Aortic smooth muscle cell (primary cell): ENCODE measurements at places on chromosomes 13 and 19. TPM values are rescaled to one million over a fixed set of nuclear protein-coding genes. Genes with fewer than 3 reads are reported as not detected.

The CDX2 gene
- total RNA-seq, result not detected in 2 replicates

The CADM4 gene
- total RNA-seq, result 0.68 and 1.1 TPM in 2 replicates

The CGB7 gene
- total RNA-seq, result not detected in 2 replicates

The CDC34 gene
- 63.0 and 74.1 TPM in 2 replicates for total RNA-seq

The GAPDHS gene
- not detected in 2 replicates for total RNA-seq

The ZNF534 gene
- total RNA-seq, result 0.25 TPM in 1 of 2 replicates, not detected in the other

The STAP2 gene
- 1.7 and 2.1 TPM in 2 replicates for total RNA-seq

The HSH2D gene
- total RNA-seq, result not detected in 2 replicates

The KLK15 gene
- total RNA-seq, result not detected in 2 replicates

The LAMP1 gene
- 198 and 206 TPM in 2 replicates for total RNA-seq

The ATP7B gene
- 1.3 and 1.9 TPM in 2 replicates for total RNA-seq

The MBD3L3 gene
- not detected in 2 replicates for total RNA-seq

The RASIP1 gene
- total RNA-seq, result 1.1 and 2.1 TPM in 2 replicates

The VN1R2 gene
- total RNA-seq, result not detected in 2 replicates

The WDR62 gene
- total RNA-seq, result 3.2 and 6.2 TPM in 2 replicates

The ADPRHL1 gene
- 0.37 and 0.53 TPM in 2 replicates for total RNA-seq

The PTGIR gene
- total RNA-seq, result 61.6 and 62.9 TPM in 2 replicates

The FXYD5 gene
- 35.1 and 39.1 TPM in 2 replicates for total RNA-seq

The CRX gene
- total RNA-seq, result not detected in 2 replicates

The KCNC3 gene
- total RNA-seq, result under 0.01 TPM in 2 replicates

The TJP3 gene
- total RNA-seq, result not detected in 2 replicates

The IGFL1 gene
- total RNA-seq, result not detected in 2 replicates

The TYROBP gene
- total RNA-seq, result not detected in 2 replicates

The LILRA5 gene
- not detected in 2 replicates for total RNA-seq

The ELSPBP1 gene
- total RNA-seq, result not detected in 2 replicates

The PDE4A gene
- 2.4 and 3.5 TPM in 2 replicates for total RNA-seq

The KIR2DL3 gene
- not detected in 2 replicates for total RNA-seq

The ZNF177 gene
- 1.5 and 1.9 TPM in 2 replicates for total RNA-seq

The ARHGAP35 gene
- total RNA-seq, result 35.8 and 40.2 TPM in 2 replicates

The SSC5D gene
- total RNA-seq, result 12.8 and 30.4 TPM in 2 replicates

The USHBP1 gene
- total RNA-seq, result 0.13 and 0.25 TPM in 2 replicates

The ATP1A3 gene
- under 0.01 and 0.25 TPM in 2 replicates for total RNA-seq

The MCEMP1 gene
- not detected in 2 replicates for total RNA-seq

The KIR3DL2 gene
- not detected in 2 replicates for total RNA-seq

The CLPTM1 gene
- total RNA-seq, result 37.8 and 38.0 TPM in 2 replicates

The A1BG gene
- total RNA-seq, result 3.6 and 7.1 TPM in 2 replicates

The CLIP3 gene
- total RNA-seq, result 3.4 and 11.8 TPM in 2 replicates

The ALKBH6 gene
- 13.9 and 18.8 TPM in 2 replicates for total RNA-seq

The CYP2A6 gene
- total RNA-seq, result not detected in 2 replicates

The ICAM3 gene
- 15.2 and 21.5 TPM in 2 replicates for total RNA-seq

The CNMD gene
- total RNA-seq, result not detected in 2 replicates

The KLK3 gene
- total RNA-seq, result not detected in 2 replicates

The ZNF738 gene
- total RNA-seq, result 2.7 and 3.2 TPM in 2 replicates

The SEMA6B gene
- total RNA-seq, result 1.3 and 3.6 TPM in 2 replicates

The PPM1N gene
- 1.7 and 2.1 TPM in 2 replicates for total RNA-seq

The MISP gene
- under 0.01 TPM in 1 of 2 replicates, not detected in the other for total RNA-seq

The VSTM2B gene
- not detected in 2 replicates for total RNA-seq

The CYP2A7 gene
- total RNA-seq, result not detected in 2 replicates

The PRSS57 gene
- total RNA-seq, result not detected in 2 replicates

The ZNF382 gene
- 4.7 and 8.6 TPM in 2 replicates for total RNA-seq

The KATNAL1 gene
- 20.7 and 26.9 TPM in 2 replicates for total RNA-seq

The NAT14 gene
- 13.7 and 14.4 TPM in 2 replicates for total RNA-seq
